ENCODE measurements at places on chromosomes 2 and 18. TPM values are rescaled to one million over a fixed set of nuclear protein-coding genes. Genes with fewer than 3 reads are reported as not detected.

Gene GBX2
- total RNA-seq: 8.0 TPM

Gene NEU2
- total RNA-seq: not detected

GRCh38 chr18:48460929-48461583, 51.9 kb upstream of the ZBTB7C start:
- DNase-seq: no peak

DNA sequence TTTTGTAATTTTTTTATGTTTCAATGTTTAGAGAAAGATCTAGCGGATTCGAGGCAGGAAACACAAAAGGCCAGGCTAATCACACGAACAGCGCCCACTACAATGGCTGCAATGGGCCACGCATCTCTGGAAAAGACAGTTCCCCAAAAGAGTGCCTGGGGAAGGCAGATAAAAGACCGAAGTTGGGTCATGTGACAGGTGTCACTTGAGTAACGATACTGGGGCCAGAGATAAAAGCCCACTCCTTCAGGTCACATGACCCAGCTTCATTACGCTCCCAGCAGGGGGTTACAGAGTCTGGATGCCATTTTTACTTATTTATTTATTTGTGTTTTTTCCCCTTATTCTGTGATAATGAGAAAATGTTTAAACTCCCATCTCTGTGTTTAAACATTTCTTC, 95.4 kb downstream of the CDK15 start:
- DNase-seq: no peak

DNA sequence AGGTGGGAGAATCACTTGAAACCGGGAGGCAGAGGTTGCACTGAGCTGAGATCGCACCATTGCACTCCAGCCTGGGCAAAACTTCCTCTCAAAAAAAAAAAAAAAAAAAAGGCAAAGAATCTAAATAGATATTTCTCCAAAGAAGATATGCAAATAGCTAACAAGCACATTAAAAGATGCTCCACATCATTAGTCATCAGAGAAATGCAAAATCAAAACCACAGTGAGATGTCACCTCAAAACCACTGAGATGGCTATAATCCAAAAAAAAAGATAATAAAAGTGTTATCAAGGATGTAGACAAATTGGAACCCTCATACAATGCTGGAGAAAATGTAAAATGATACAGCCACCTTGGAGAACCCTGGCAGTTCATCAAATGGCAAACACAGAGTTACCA, 8.4 kb downstream of the ST8SIA5 start:
- DNase-seq: no peak
